ENCODE measurements at places on chromosomes 3 and 15.

DNA sequence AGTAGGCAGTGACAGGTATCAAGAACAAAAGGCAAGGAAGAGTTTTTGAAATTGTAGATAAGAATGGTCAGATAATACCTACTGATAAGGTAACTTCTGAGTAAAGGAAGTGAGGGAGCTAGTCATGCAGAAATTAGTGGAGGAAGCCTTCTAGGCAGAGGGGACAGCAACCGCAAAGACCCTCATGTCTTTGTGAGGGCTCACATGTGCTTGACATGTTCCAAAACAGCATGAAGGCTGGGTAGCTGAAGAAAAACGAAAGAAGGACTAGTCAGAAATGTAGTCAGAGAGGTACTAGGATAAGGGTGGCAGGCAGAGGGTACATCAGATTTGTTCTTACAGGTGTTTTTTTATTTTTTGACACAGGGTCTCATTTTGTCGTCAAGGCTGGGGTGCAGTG, 5.3 kb downstream of the SIN3A start:
- DNase-seq, result no peak

GRCh38 chr3:188243124-188243795, 89.3 kb downstream of the LPP start:
- no peak for DNase-seq

- DNase-seq, result no peak
Observed at GRCh38 chr3:54564374-54564925, 363.4 kb downstream of the LRTM1 start.

- DNase-seq, result no peak
Observed at GRCh38 chr3:126199256-126199655, 18.9 kb upstream of the ALDH1L1 start.

DNA sequence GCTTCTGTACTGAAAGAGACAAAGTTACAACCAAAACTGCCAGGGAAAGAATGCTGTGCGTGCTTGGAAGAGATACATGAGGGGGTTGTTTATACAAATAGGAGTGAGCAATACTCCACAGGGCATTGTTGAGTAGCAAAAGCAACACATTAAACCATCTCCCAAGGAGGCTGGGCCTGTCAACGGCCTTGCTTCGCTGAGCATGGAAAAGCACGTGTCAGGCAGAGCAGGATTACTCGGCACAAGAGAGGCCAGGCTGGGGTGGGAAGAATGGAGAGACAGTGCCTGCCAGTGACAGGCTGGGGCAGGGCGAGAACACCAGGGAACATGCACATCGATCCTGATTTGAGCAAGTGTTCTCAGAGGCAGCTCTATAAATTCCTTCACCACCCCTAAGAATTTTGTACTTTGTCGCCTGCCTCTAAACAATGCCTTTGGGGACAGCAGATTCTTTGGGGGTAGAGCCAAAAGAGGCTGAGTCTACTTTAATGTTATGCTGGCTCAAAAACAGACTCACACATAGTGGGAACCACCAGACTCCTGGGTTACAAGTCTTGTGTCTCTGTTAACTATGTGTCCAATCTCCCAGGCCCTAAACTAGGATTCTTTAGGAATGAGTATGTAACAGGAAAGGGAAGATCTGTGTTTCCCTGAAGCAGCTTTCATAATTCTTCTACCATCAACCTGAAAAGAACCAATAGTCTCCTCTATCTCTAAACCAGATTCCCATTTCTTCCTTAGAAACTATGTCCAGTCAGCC, 67.2 kb downstream of the LIPC start:
- DNase-seq, result no peak

- no peak for DNase-seq
Observed at GRCh38 chr15:89054873-89055272, 33.4 kb upstream of the ABHD2 start.

DNA sequence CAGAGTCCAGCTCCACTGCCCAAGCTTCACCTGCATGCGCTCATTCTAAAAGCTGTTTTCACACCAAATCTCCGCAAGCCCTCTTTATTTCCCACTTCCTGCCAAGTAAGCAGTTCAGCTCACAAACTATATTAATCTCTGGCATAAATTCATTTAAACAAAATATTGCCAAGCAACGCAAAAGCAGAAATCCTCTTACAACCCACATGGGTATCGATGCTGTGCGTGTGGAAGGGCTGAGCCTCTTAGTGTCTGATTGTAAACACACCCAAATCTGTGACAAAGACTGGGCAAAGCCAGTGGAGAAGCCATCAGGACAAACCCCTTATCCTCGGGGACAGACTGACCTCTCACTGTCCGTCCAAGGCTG, 124.3 kb upstream of the ATP2B2 start:
- DNase-seq, result no peak

DNA sequence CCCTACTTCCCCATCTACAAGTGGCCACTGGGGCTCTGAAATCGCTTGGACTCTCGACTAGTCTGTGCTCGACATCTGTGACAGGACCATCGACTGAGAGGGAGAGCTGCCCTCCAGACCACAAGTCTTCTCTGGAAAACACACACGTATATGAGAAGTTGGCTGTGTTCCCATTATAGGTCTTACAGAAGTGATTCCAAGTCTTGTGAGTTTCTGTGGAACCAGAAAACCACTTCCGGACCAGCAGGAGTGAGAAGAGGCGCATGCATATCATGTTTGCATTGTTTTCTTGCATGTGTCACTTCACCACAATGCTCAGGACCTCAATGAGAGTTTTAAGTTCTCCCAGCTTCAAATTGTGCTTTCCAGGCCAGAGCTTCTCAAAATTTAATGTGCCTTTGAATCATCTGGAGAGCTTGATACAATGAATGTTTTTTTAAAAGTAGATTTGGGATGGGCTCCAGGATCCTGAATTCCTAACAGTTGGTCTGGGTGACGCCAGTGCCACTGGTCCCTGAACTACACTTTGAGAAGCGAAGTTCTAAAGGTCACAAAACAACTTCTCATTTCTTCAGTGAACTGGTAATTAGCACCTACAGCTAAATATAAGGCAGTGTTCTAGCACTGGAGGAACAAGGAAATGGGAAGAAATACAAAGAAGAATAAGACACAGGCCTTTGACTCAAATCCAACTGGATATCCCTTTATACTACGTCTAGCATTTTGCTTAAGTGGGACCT, 15.7 kb downstream of the LIPC start:
- DNase-seq, result no peak

DNA sequence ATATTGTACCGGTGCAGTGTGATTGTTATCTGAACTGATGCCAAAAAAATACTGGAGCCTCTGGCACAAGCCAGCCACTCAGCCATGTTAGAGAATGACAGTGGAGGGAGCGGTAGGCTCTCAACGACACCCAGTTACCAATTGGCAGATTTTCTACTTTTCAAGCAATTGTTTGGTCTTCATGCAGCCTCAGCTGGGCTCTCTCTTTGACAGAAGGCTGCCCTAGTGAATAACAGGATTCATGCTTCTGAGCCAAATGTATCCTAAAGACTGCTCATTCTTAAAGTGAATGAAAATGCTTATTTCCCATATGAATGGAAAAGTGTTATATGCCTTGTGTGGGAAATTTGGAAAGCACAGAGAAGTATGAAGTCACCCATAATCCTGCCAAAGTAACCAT, 261.2 kb upstream of the TRIM42 start:
- no peak for DNase-seq

GRCh38 chr15:41995476-41995855, 23.1 kb upstream of the EHD4 start:
- DNase-seq, result no peak

All from hypothalamus (tissue), 51 donors.